ENCODE measurements at places on chromosomes 4 and X.
A peak's percentile ranks its signal among the peaks of the same experiment; 100 is the strongest.

DNA sequence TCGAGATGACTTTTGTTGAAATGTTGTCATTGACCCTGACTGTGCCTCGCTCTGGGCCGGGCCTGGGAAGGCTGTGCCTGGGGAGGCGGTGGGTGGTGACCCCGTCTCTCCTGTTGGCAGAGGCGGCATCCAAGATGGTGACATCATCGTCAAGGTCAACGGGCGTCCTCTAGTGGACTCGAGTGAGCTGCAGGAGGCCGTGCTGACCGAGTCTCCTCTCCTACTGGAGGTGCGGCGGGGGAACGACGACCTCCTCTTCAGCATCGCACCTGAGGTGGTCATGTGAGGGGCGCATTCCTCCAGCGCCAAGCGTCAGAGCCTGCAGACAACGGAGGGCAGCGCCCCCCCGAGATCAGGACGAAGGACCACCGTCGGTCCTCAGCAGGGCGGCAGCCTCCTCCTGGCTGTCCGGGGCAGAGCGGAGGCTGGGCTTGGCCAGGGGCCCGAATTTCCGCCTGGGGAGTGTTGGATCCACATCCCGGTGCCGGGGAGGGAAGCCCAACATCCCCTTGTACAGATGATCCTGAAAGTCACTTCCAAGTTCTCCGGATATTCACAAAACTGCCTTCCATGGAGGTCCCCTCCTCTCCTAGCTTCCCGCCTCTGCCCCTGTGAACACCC lies 36.4 kb downstream of the HTRA3 start:
- DNase-seq = no peak

DNA sequence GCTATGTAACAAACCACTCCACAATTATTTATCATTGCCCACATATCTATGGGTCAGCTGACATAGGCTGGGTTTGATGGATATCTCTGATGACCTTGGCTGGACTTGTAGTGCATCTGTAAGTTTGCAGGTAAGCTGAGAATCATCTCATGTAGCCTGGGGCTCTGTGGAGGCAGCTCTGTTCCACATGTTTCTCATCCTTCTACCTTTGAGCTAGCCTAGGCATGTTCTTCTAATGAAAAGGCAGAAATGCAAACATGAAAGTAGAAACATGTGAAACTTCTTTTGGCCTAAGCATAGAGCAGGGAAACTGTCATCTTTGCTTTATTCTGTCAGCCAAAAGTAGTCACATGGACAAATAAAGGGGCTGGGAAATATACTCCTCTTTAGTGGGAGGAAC lies 18.2 kb downstream of the MRPL1 start:
- DNase-seq = no peak

- DNase-seq = no peak
These were observed 46.7 kb downstream of the C4orf46 start for GRCh38 chr4:158624889-158625478.

- DNase-seq = no peak
These were observed 5.9 kb downstream of the NSUN7 start for GRCh38 chr4:40755616-40756015.

DNA sequence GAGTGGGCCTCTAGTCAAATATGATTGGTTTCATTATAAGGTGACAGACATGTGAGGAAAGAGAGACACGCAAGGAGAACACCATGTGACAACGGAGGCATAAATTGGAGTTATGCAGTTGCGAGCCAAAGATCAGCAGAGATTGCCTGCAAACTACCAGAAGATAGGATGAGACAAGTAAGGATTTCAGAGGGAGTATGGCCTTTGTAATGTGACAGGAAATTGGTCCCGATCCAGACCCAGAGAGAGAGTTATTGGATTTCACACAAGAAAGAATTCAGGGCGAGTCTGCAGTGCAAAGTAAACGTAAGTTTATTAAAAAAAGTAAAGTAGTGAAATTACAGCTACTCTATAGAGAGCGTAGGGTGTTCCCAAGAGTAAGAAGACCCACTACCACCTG lies 35.7 kb upstream of the NDST4 start:
- no peak for DNase-seq

DNA sequence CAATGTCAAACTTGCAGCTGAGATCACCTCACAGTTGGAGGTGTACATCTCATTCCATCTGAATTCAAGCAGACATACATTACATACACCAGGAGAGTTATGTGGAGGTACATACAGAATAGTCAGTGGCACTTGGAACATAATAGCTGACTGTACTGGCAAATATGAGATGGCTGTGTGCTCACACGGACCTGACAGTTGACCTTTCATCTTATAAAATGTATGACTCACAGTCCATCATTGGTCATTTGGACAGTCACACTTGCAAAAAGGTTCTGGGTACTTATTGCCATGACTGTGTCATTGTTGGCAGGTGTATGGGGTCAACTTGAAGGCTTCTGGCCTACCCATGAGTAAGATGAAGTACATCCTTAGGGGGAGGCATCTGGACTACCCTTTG lies 88.6 kb upstream of the WDR1 start:
- DNase-seq = no peak

GRCh38 chr4:76605099-76605563 lies 170.1 kb downstream of the SHROOM3 start:
- DNase-seq = no peak

GRCh38 chrX:29143756-29144155 lies 556.5 kb downstream of the IL1RAPL1 start:
- no peak for DNase-seq

GRCh38 chrX:130047416-130047815 lies 62.9 kb downstream of the ELF4 start:
- DNase-seq = no peak

DNA sequence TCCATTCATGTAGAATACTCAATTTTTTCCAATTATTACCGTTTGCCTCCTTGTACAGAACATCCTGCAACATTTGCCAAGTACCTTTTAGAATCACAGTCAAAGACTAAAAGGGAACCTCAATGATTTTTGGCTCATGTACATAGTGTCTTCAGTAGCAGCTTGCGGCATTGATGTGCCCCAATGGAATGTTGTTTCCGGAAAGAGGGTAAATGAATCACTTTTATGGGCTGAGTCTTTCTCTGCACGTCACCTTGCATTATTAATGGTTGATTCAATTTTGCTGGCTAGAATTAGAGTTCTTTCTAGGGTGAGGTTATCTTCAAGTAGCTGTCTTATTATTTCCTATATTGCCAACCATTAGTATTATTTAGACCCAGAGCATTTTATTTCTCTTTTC lies 116.9 kb upstream of the GABRA2 start:
- no peak for DNase-seq

- no peak for DNase-seq
These were observed 705 bp upstream of the CRMP1 start for GRCh38 chr4:5893591-5893990.

GRCh38 chr4:72701987-72702819 lies 133.2 kb upstream of the ADAMTS3 start:
- no peak for DNase-seq

GRCh38 chr4:113785781-113786180 lies 24.2 kb upstream of the CAMK2D start:
- DNase-seq = no peak

- peak; percentile 49 for DNase-seq
These were observed 28.4 kb downstream of the DDX60L start for GRCh38 chr4:168451744-168452390.

DNA sequence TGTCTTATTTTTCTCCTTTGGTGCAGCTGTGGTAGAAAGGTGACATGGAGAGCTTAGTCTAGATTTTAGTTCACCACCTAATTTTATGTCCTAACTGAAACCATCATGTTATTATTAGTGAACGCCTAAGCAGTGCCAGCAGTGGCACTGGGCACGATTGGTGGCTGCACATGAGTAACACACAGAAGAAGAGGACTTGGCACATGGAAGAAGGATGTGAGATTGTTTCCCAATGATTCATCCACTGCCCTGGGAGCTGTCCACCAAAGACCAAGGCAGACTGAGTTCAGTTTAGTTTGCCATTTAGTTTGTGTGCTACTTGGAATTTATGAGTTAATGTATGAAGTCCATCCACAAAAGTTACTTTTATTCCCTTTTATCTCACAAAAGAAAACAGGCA lies 68.1 kb upstream of the NAP1L5 start:
- DNase-seq = no peak

GRCh38 chr4:79175716-79176115 lies 150.1 kb downstream of the NAA11 start:
- no peak for DNase-seq

DNA sequence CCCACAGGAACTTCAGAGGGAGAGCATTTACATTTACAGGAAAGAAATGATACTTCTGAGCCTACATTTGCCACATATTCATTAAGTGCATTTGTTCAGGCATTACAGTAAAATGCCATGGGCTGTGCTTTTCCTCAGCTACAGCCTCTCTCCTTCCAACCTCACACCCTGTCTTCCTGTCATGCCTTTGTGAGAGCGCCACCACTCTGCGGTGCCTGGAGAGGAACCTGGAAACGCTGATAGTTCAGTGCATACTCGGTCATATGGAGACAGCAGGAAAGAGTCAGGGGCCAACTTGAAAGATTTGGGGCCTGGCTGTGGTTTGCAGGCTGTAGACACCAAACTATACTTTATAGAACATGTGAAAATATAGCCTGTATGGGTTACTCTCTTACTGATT lies 40.5 kb downstream of the NFKB1 start:
- DNase-seq = no peak

DNA sequence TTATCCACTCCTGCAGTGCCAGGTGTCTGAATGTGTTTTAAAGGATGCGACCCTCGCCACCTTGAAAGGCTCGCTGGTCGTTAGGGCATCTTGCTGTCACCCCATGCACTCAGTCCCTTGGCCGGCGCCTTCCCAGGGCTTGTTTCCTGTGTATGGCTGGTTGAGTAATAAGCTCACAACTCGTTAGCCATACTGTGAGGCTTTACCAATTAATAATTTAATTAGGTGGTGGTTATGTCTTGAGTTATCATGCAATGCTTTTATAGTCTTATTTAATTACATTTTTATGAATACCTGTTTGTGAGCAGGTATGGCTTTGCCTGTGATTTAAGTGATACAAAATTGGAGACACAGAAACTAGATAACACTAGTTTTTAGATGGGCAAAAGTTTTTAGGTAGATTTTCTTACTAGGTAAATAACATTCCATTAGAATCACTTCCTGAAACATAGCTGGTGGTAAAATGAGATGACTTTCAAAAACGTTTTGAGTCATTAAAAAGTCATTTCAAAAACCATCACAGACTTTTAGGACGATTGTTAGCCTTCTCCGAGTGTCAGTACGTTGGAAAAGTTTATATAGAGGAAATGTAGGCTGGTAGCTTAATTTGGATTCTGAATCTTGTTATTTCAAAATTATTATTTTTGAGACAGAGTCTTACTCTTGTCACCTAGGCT lies 18.2 kb downstream of the PTTG2 start:
- DNase-seq = no peak

- DNase-seq = no peak
These were observed 218.3 kb upstream of the HAND2 start for GRCh38 chr4:173748353-173748752.

GRCh38 chr4:185467101-185467500 lies 4.4 kb downstream of the CCDC110 start:
- no peak for DNase-seq
